Stimulated activated CD4-positive, alpha-beta T cell treated with anti-CD3 and anti-CD28 coated beads, Interleukin-1b, Interleukin-23, amount 100 ng/mL, for 1 hour (primary cell): ENCODE measurements at places on chromosomes 7 and 10.

DNA sequence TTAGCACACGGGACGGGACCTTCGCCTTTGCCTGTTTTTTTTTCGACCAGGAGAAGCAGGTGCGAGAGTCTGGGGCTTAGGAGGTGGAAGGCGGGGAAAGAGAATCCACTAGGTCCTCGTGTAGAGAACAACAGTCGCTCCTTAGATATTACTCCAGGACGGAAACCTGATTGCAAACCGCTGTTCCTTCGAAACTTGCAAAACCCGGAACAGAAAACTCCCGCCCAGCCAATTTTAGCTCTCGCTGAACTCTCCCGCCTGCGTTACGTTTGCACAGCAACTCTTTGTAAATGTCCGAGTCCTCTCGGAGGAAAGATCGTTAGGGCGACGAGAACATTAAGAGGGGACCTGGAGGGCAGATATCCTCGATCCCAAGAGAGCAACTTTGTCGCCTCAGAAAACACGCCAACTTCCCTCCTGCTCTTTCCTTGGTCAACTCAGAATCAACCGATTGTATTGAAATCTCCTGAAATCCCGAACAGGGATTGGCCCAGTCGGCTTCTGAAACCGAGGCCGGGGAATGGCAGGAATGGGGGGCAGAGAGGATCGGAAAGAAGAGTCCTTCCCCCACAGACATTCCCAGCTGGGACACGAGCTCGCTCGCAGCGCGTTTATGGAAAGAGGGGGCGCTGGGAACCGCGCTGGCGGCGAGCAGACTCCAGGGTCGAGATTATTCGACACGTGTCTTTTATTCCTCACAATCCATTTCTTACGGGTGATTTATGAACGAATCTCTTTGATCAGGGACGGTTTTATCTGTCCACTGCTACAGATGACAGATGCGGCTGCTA lies 9.9 kb downstream of the TWIST1 start:
- DNase-seq: no peak

DNA sequence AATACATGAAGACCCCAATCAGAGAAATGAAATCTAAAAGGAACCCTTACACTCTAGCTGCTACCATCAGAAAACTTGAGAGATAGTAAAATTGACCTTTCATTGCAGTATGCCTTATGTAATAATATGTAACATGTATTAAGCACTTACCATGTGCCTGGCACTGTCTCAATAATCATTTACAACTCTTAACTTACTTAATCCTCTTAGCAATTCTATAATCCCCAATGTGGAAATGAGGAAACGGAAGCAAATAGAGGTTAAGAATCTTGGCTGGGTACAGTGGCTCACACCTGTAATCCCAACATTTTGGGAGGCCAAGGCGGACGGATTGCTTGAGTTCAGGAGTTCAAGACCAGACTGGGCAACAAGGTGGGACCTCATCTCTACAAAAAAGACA lies 29.8 kb upstream of the FHIP2A start:
- DNase-seq: no peak

DNA sequence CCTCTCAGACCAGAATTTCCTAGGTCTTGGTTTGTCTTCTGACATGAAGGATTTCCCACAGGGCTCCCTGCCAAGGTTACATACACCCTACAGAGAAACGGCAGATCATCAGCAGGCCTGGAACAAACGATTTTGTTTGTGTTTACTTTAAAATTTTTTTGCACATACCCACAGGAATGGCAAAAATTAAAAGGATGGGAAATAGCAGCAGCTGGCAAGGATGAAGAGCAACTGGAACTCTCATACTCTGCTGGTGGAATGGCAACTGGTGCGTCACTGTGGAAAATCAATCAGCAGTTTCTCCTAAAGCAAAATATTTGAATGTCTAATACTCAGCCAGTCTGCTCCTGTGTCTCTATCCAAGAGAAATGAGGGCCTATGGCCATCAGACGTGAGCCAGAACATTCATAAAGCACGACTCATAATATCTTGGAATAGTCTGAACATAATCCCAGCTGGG lies 6.5 kb downstream of the BAIAP2L1 start:
- DNase-seq: no peak

- DNase-seq: no peak
Observed at GRCh38 chr10:22765660-22766547, 51.5 kb upstream of the PIP4K2A start.

GRCh38 chr10:131312478-131312836 lies 936 bp upstream of the TCERG1L start:
- no peak for DNase-seq

GRCh38 chr7:105581066-105581811 lies at the start of gene EFCAB10:
Gene EFCAB10, minus strand, starts transcription at chr7:105581493. Its CDS starts 30 bp downstream, at chr7:105581463.
- no peak for DNase-seq

DNA sequence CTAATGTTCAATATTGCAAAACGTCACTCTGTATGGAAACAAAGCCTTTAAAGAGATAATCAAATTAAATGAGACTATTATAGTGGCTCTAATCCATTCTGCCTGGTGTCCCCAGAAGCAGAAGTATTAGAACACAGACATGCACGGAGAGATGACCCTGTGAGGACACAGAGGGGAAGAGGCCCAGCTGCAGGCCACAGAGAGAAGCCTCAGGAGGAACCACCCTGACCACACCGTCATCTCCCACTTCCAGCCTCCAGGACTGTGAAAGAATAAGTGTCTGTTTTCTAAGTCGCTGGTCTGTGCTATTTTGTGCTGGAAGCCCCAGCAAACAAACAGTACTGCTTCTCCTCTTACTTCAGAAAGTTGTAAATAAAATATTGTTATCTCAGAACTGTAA lies 283.5 kb upstream of the ADARB2 start:
- no peak for DNase-seq

DNA sequence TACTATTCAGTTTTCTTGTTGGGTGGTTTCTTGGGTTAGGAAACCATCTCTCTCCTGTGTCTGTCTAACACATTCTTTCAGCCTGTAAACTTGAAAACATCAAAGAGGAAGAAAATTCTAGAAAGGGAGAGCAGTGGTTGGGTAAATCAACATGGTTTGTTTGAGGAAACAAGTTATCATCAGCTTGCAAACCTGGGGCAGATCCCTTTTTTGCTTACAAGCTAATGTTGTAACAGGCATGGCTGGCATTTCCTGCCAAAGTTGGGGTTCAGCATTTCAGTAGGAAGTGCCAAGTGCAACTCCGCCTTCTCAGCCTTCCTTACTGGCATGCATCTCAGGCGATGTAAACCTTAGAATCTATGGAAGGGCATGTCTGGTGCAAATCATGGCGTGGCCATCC lies 112.6 kb downstream of the EEPD1 start:
- no peak for DNase-seq

- DNase-seq: no peak
Observed at GRCh38 chr7:1654738-1655475, 15.2 kb upstream of the ELFN1 start.

GRCh38 chr7:109751241-109751640 lies 1181.6 kb downstream of the DNAJB9 start:
- DNase-seq: no peak

- DNase-seq: no peak
Observed at GRCh38 chr10:4568731-4569130, 257.3 kb upstream of the AKR1E2 start.

DNA sequence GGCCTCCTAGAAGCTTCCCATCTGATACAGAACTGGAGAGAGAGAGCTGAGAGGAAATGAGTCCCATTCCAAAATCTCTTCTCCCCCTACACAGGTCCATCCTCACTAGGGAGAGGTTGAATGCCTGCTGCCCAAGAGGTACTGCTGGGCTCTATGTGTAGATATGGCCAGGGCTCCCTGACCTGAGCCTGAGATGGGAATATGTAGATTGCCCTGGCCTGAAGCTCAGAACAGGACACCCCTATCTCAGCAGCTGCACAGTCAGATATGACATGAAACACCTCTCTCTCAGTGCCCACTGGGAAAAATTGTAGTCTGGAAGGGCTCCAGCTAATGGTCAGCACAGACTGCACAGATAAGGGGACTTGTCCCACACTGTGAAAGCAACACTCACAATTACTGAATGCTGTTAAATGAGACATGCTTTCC lies 3.1 kb upstream of the IFIT1B start:
- DNase-seq: no peak

GRCh38 chr7:124155432-124156022 lies 122.7 kb upstream of the TMEM229A start:
- DNase-seq: no peak

GRCh38 chr7:77459311-77459726 lies 43.2 kb upstream of the GSAP start:
- DNase-seq: no peak

DNA sequence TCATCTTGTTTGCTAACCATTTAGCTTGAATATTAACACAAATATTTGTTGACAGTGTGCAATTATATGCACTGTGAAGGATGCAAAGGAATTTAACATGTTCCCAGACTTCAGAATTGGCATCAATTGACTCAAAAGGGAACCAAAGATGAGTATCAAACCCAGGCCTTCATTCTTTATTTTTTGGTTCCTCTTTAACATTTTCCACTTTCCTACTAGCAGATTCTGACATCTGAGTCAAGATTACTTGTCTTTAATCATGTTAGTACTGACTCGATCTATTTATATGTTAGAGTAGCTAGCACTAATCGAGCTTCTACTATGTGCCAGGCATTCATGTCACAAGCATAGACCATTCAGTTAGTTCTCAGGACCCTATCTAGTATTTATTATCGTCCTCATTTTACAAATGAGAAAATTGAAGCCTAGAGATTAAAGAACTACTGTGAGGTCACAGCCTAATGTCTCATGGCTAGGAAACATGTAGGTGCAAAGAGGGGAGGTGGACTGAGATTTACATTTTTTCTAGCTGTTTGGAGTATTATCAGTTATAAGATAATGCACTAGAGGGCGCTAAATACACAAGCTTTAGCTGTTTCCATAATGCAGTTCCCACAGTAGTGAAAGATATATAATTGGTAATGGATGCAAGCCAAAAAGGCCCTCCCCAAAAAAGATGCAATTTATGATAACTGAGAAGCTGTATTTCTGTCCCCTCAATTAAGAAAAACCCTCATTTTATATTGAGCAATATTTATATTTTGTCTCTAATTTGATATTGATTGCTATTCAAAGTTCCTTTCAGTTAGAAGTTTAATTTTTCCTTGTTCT lies 32.9 kb upstream of the KMT2E start:
- no peak for DNase-seq

GRCh38 chr7:6691609-6692106 lies 15.1 kb downstream of the ZNF12 start:
- no peak for DNase-seq

- no peak for DNase-seq
Observed at GRCh38 chr7:127040042-127040441, 212.7 kb downstream of the GRM8 start.
